ENCODE measurements at places on chromosomes 7 and 10.

- DNase-seq = no peak
Measured at GRCh38 chr10:6182454-6183098, 20.2 kb upstream of the PFKFB3 start.

DNA sequence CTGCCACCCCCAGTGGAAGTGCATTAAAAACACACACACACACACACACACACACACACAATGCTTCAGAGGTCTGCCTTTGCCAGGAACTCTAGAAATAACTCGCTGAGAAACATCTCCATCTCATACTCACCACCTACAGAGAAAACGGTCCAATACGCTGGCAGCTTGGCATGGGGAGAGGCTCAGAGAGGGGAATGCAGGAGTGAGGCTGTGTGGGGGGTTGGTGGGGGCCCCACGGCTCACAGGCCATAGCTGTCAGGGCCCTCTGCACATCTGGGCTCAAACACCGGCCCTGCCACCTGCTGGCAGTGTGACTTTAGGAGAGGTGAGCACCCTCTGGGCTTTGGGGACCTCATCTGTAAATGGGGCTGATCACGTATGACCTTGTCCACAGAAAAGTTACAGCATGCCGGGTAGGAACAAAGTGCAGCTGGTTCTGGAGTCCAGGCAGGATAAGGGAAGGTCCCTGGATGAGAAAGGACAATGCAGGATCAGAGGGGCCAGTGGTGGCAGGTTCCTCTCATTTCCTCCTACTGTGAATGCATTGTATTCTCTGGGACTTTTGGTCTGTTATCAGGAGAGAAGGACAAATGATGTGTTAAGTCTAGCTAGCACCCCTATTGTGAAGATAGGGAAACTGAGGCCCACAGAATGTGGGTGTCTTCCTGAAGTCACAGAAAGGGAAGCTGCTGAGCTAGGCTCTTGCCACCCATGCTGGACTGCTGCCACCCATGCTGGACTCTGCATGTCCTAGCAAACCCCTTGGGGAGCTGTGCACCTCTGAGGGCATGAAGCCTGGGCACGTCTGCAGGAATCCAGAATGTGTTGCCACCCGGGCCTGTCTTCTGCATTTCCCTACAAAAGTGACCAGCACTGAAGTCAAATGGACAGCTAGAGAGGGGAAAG lies 404.6 kb downstream of the RPS24 start:
- peak; percentile 17 for DNase-seq

GRCh38 chr7:157969995-157970394 lies 617.6 kb downstream of the PTPRN2 start:
- DNase-seq = no peak

DNA sequence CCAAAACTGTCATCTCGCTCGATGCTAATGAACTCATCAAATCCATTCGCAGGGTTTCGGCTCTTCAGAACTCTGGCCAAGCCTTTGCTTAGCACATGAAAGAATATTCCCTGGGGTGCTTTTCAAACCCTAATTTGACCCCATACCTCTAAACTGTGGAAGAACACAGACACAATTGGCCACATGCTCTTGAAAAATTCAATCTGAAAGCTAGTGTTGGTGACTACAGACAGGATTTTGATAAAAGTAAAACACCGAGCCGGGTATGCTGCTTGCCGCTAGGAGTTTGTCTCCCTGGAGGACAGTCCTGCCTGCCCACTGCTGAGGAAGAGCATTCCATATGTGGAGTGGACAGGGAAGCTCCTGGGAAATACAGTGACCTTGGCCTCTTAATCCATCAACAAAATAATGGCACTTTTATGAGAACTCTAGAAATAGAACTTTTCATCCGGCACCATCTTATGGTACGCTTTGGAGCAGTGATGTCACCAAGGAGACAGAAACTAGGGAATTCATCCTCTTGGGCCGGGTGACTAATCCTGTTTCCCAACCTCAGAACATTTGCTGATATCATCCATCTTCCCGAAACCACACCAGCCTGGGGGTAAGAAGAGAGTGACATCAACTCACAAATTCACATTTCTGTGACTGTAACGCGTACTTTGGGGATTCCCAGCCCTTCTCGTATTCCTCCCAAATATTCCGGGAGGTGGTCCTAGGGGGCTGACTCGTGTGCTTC lies 34.2 kb downstream of the MTURN start:
- no peak for DNase-seq

DNA sequence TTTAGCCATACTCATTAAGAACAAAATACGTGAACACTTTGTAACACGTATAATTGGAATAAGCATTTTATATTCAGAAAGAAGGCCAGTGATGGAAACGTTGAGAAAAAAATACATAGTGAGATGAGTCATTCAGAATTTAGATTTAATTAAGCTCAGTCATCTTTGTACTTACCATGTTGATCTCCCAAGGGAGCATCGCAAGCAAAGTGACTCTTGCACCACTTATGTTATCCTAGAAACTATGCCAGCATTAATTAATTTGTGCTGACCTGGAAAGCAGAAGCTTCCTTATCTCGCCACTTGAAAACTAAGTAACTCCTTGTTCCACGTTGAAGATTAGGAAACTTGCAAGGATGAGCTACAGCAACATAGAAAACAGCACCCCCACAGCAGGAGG lies 9.7 kb upstream of the MPP7 start:
- DNase-seq = no peak

DNA sequence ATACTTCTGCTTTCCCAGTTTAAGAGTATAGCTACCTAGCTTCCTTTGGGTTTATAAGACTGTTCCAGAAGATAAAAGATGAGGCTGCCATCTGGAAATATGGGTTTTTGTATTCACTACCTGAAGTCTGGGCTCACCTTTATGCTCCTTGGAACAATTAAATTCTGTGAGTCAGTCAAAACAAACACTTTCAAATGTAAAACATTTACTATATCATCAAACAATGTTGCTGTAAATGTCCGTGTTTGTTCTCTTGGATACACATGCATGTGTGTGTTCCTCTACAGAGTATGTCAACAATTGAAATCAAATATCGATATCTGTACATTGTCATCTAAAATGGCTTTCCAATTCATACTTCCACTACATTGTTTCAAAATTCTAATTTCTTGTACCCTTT lies 525.6 kb downstream of the MDFIC start:
- DNase-seq = no peak

- DNase-seq = no peak
Measured at GRCh38 chr10:110591760-110592159, 24.3 kb downstream of the SMC3 start.

DNA sequence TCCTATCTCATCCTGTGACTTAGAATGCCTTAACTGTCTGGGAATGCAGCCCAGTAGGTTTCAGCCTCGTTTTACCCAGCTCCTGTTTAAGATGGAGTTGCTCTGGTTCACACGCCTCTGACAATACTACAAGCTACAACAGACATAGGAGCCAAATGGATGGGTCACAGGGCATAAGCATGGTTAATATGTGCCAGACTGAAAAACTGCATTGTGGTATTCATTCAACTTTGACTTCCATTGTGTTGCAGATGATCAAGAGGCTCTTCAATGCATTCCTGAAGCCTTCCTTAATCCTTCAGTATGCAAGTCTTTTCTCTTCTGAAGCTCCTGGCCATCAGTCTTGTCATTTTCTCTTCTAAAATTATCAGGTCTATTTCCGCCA lies 20.3 kb upstream of the RNF32 start:
- no peak for DNase-seq

DNA sequence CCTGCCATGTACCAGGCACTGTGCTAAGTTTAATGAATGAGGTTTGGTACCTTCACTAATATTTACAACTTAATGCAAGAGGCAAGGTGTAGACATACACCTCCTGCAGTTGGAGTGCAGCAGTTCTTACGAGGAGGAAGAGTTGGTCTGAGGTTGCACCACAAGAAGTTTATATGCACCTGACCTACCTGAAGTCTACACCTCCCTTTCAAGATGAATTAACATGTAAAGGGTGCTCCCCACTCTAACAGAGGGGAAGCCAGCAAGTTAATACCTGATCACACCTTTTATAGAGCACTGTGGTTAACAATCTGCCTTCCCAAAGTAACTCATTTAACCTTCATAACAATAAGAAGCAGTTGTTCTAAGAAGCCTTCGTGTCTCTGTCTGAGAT lies 120.0 kb downstream of the LYZL1 start:
- no peak for DNase-seq

DNA sequence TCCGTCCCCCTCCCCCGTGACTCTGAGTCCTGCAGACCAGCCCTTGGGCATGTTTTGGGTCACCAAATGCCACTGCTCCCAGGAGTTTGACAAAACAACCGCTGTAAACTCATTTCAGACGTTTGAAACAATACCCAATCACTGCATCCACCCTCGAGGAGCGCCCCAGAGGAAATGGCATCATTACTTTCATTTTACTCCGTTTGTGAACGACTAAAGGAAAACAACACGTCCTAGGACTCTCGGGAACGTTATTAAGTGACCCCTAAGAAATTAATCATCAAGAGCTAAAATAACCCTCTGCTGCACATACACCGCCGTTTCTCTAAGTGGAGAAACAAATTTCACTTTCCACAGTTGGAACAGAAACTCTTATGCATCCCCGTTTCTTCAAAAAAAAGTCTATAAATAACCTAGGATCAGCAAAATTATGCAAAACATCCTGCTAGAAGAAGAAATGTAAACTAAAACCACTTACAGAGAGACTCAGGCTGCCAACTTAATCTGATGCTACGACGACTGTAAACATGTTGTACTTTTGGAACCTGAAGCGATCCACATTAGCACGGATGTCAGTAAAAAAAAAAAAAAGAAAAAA lies 109.9 kb upstream of the EFCAB10 start:
- peak; percentile 13 for DNase-seq

DNA sequence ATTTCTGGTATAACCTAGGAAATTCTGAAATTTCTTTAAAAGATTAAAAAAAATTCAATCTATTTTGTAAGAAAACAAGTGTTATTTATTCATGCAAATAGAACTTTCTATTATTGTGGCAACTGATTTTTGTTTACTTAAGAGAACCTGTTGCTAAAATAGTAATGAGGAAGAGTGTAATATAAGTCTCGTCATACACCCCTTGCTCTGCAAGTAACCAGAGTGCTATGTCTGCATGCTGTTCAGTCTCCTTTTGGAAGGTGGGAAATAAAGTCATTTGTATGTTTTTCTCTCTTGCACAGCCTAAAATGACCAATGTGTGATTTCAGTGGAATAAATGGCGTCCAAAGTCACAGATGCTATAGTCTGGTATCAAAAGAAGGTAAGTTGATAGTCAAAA lies 41.3 kb downstream of the PHTF2 start:
- DNase-seq = no peak

- DNase-seq = no peak
Measured at GRCh38 chr10:28279878-28280277, 23.0 kb downstream of the MPP7 start.

- DNase-seq = no peak
Measured at GRCh38 chr10:24822590-24822989, 98.9 kb upstream of the ARHGAP21 start.

GRCh38 chr7:26603631-26604030 lies 260.8 kb downstream of the SKAP2 start:
- DNase-seq = no peak

- DNase-seq = no peak
Measured at GRCh38 chr7:111982804-111983203, 223.4 kb downstream of the DOCK4 start.

DNA sequence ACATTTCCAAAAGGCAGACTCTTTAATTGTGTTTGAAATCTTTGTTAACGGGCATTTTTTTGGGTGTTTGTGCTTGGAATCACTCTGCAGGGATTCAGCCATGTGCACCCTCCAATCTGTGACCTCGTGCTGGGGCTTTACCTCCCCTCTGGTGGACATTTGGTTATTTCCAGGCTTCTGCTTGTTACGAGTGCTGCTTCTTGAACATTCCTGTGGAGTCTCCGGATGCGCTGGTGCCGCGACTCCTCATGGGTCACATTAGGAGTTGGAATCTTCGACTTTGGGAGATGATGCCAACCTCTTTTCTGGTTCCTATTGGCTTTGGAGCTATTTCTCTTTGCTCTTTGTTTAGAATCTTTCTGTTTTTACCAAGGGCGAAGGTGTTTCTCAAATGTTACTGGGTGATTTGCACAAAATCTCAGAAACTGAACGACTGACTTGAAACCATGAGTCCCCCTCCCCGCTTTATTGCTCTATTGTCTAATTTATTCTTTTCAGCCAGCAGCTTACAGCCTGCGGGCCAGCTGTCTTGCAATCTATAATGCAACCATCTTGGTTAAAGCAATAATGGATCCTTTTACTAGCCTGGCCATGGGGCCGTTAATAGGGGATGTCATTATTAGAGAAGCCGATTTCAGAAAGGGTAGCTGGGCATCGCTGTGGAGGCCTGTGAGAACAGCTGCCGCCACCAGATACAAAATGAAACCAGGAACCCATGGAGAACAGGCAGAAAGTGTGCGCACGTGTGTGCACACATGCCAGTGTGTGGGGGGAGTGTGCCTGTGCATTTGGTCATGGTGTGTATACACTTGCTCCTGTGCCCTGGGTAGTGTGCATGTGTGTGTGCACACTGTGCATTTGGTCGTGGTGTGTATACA lies 9.9 kb upstream of the DPYSL4 start:
- DNase-seq = no peak

GRCh38 chr7:7913504-7913903 lies 55.1 kb upstream of the GLCCI1 start:
- no peak for DNase-seq

DNA sequence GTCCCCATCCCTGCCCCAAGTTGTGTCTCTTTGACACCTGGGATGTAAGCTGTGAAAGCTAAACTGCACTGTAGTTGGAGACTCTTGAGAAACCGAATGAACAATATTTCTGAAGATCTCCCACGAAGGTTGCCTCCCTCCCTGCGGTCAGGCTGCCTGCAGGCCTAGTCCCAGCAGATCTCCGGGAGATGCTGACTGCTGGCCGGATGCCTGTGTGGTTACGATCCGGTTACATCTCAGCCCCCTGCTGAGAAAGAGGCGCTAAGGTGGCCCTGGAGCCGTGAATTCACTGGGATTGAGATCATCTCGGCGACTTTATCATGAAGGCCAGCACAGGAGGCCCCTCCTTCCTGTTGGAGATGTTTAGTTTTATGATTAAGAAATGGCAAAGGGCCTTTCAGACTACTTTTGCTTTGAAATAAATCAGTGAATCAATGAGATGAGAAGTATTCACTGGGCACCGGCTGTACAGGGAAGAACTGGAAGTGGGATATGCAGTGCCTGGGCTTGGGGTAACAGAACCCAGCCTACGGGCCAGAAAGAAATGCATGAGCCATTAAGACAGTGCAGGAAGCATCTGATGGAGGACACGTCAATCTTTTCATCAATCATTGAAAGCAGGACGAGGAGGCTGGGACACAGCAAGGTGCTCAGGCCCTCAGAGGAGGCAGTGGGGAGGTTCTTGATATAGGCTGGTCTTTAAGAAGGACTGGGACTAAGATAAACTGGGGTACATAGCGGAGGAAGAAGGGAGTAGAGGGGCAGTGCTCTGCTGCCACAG lies 177.6 kb downstream of the PRKAG2 start:
- DNase-seq = peak; percentile 14

GRCh38 chr10:13924040-13924725 lies 337.4 kb downstream of the PRPF18 start:
- DNase-seq = no peak

- DNase-seq = no peak
Measured at GRCh38 chr10:47297866-47298540, 2.0 kb upstream of the GDF10 start.

DNA sequence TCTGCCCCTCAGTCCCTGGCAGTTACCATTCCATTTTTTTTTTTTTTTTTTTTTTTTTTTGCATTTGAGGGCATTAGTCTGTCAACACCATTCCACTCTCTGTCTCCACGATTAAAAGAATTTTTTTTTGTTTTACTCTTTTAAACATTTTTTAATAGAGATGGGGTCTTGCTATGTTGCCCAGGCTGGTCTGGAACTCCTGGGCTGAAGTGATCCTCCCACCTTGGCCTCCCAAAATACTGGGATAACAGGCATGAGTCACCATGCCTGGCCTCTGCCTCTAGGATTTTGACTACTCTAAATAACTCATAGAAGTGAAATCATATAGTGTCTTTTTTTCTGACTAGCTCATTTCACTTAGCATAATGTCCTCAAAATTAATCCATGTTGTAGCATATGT lies 16.5 kb upstream of the CLDN3 start:
- no peak for DNase-seq
